ENCODE measurements at places on chromosomes 3 and 15.

- DNase-seq: no peak
These were observed 227.6 kb downstream of the ADAMTS9 start for GRCh38 chr3:64460141-64460730.

- DNase-seq: no peak
These were observed 43.6 kb downstream of the DNAH12 start for GRCh38 chr3:57500506-57500905.

DNA sequence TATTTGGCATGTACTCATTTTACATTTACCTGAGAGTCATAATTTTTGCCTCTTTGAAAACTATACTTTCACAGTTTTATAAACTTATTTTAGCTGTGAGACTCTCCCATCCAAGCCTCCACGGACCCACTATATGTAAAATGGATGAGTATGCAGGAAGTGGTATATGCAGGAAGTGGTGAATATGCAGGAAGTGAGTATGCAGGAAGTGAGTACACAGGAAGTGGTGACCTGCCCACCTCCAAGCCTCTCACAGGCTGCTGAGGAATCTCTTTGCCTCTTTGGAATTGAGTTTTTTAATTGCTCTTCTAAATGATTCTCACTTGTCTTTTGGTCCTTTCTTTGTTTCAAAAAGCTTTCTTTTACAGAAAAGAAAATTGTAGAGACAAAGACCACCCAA lies 85.2 kb downstream of the KBTBD8 start:
- no peak for DNase-seq

GRCh38 chr15:81948751-81949150 lies 97.1 kb downstream of the MEX3B start:
- DNase-seq: no peak

DNA sequence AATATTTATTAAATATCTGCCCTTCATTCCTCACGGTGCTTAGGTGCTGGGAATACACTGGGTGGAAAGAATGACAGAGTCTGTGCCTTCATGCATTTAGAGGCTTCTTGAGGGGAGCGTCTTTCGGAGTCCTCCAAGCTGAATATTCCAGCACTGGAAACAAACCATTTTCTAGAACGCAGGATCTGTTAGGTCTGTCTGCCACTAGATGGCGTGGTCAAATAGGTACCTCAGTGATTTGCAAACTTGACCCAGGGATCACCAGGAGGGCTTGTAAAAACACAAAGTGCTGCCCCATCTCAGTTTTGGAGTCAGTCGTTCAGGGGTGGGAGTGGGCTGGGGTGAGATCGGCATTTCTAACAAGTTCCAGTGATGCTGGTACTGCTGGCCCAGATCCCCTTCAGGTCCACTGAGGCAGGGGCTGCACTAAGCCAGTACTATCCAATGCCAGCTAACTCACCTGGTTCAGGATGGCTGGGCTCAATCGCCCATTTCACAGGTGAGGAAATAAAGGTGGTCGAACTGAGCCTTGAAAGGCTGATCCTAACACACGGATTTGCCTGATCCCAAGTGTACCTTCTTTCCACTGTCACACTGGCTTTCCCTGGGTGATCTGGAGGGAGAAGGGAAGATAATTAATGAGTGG lies 14.8 kb downstream of the ARNT2 start:
- DNase-seq: no peak
